MM.1S (cell line): ENCODE measurements at places on chromosomes 3 and 15.
A peak's percentile ranks its signal among the peaks of the same experiment; 100 is the strongest.

DNA sequence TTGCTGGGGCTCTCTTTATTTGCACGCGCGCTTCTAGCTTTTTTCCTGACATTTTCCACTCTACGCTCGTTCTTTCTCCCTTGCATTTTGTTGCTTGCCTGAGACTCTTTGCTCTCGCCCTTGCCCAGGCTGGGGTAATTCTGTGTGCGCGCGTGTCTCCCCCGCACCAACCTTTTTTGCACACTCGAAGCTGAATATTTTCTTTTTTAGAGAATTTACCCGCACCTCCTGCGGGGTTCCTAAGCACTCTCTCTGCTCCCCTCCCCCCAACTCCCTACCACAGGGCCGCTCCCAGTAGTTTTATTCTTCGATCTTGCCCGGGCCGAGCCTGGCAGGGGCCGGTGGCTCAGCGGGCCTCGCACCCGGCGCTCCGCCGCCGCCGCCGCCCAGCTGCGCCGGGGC lies 732 bp downstream of the FAM43A start:
- DNase-seq = no peak
- H3K36me3 ChIP-seq = no peaks in the 10 kb centered on the region
- peak overlapping the region; percentile 62 for H3K4me3 ChIP-seq
- peaks cover 10% of the 10 kb centered on the region; the same call in 1 of the 2 replicates for H3K27me3 ChIP-seq
- peaks cover 29% of the 10 kb centered on the region for H3K4me1 ChIP-seq
- no peak overlapping the region for H3K27ac ChIP-seq

DNA sequence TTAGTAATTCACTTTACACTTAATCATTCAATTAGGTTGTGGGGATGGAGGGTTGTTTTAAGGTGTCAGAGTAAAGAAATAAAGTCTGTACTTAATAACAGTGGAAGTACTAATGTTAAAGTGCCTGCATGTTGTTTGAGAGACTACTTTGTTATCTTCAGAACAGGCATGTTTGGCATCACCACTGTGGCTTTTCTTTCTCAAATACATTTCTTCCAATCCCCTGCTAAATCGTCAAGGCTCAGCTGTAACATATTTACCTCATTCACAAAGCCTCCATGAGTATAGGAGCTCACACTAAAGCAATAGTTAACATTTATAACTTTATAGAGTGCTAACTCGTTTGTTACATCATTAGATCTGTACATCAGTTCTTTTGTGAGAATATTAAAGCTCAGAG lies 2.6 kb downstream of the TIMMDC1 start:
- H3K4me3 ChIP-seq = no peak overlapping the region
- no peak overlapping the region for H3K27ac ChIP-seq
- 0 out of 2 replicates have a peak, but pooled peaks cover 6% of the 10 kb centered on the region for H3K4me1 ChIP-seq
- no peak for DNase-seq
- 0 out of 2 replicates have a peak, but pooled peaks cover 3% of the 10 kb centered on the region for H3K36me3 ChIP-seq

GRCh38 chr3:93973131-93974126 lies at the start of gene PROS1:
TSS of gene PROS1 (minus strand) at chr3:93973896. CDS start at chr3:93973749, 147 bp downstream.
- H3K4me3 ChIP-seq = peak within 1 kb of the TSS; percentile 68
- DNase-seq = peak; percentile 56
- H3K27me3 ChIP-seq = no peaks in the 10 kb centered on the region
- H3K27ac ChIP-seq = no peak within 1 kb of the TSS

DNA sequence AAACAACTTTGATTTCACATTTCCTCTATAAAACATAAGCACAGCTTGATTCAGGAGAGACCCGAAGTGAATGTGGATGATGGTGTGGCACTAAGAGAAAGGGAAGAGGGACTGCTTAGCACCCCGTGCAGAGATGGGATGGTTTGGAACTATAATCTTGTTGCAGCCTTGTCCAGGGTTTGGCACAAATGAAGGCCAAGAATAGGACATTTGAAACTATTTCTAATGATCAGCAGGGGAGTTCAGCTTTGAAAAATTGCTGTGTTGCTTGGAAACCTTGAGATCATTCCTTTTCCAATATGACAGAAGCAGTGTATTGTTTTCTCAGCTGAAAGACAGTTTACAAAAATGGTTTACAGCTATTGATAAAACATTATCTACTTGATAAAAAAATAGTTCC lies 49.7 kb downstream of the ASB7 start:
- no peak overlapping the region for H3K27ac ChIP-seq
- no peak overlapping the region for H3K4me3 ChIP-seq
- H3K4me1 ChIP-seq = no peaks in the 10 kb centered on the region
- no peaks in the 10 kb centered on the region for H3K27me3 ChIP-seq

DNA sequence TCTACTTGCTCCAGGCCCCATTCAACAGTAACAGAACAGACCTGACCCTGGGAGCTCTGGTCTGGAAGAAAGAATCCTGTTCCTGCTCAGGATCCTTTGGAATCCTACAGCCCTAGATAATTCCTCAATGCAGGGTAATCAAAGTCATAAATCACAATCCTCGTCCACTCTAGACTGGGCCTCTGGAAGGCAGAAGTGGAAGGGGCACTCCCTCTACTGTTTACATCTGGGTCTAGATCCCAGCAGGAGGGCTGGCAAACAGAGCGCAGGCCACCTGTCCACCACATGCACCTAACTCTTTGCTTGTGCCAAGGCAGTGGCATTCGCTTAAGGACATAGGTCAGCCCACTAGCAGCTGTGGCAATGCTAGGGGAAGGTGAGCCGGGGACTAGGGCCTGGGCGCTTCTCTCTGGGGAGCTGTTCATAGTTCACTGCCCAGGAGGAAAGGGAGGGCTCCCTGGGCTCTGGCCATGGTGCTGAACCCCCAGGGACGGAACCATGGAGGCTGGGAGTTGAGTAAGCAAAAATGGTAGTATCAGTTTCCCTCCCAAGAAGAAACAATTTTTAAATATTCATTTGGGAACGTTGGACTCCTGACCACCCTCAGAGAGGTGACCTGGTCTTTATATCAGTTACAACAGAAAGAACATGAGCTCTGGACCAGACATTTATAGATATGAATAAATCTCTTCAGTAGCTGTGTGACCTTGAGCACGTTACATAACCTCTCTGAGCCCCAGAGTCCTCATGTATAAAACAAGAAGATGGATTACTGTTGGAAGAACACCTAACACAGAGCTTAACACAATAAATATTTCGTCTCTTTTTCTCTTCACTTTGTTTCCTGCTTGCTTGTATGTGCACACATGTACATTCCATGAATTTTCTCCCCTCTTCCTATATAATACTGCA lies 90.2 kb downstream of the NTRK3 start:
- H3K4me3 ChIP-seq = no peak overlapping the region
- no peaks in the 10 kb centered on the region for H3K36me3 ChIP-seq
- H3K27me3 ChIP-seq = no peaks in the 10 kb centered on the region
- peak; percentile 54 for DNase-seq
- no peaks in the 10 kb centered on the region for H3K4me1 ChIP-seq

DNA sequence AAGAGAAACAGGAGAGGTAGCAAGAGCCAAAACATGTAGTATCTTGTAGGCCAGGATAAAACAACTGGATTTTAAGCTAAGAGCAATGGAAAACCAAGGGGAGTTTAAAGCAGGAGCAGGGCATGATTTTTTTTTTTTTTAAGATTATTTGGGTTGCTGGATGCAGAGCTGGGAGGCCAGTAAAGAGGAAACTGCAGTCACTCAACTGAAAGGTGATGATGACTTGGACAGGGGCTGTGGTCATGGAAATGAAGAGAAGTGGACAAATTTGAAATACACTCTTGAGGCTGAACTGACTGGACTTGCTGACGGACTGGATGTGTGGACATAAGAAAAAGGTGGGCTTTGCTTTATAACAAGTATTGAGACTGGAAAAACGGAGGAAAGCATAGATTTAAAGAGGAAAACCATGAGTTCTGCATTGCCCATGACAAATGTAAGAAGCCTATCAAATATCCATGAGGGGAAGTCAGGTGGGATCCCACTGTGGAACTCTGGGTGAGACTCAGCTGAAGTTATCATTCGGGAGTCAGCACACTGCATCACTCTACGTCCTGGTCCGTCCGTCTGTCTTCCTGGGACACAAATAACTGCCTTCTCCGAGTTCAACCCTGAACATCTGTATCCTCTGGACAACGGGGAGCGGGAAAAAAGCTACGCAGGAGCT lies 688 bp downstream of the XPC start:
- peaks cover 30% of the 10 kb centered on the region for H3K4me1 ChIP-seq
- no peak for DNase-seq
- peak overlapping the region; percentile 87 for H3K4me3 ChIP-seq
